NCI-H446 (cell line): ENCODE measurements at places on chromosomes 16 and 17.

DNA sequence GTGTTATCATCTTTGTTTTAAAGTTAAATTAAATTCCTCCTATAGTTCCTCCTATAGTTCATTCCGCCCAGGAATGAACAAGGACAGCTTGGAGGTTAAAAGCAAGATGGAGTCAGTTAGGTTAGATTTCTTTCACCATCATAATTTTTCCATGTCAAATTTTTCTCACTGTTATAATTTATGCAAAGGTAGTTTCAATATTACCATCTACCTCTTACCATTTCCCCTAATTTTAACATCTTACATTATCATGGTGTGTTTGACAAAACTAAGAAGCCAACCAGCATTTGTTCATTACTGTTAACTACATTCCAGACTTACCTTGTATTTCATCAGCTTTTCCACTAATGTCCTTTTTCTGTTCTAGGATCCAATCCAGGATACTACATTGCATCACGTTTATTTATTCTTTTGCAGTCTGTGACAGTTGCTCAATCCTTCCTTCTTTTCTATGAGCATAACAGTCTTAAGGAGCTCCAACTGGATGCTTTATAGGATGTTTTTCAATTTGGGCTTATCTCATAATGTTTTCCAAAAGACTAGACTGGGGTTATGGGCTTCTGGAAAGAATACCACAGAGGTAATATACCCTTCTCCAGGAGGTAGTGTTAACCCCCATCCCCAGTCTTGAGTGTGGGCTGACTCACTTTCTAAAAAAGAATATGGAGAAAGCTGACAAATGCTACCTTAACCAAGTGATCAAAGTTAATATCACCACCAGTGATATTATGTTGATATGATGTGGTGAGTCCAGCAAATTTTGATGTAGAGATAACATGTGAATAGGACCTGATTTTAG, 158.5 kb downstream of the PPM1E start:
- DNase-seq, result no peak

DNA sequence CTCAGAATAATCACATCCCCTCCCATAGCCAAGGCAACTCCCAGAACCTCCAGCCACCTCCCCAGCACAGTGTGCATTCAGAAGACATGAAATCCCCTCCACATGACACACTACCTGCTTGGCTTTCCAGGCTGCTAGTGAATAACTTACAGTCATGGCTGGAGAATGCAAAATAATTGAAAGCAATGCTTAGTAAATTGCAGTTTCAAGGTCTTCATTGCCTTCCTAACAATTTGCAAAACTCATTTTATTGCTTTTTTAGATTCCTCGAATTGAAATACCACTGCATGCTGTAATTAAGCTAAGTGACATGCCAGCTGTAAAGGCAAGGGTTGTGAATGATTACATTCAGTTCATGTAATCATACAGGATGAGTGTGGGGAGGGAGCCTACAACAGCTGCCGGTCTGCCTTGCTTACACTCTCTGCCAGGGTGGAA, 29.0 kb upstream of the HOXB13 start:
- DNase-seq, result no peak

DNA sequence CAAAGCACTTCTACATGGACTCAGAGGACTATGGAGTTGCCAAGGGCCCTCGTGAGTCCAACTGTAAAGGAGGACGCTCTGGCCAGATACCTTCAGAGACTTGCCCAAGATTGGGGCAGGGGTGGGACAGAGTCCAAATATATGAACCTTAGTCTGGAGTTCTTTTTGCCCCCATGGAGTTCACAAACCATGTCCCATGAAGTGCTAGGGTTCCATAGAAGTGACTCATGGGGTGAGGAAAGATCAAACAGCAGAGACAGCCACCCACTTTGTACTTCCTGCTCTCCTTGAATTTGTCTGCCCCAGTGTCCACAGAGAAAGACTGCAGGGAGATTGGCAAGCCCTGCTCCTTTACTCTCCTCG, 29.0 kb downstream of the SRL start:
- no peak for DNase-seq

- DNase-seq, result no peak
Measured at GRCh38 chr17:63295288-63295687, 150.8 kb downstream of the CYB561 start.

DNA sequence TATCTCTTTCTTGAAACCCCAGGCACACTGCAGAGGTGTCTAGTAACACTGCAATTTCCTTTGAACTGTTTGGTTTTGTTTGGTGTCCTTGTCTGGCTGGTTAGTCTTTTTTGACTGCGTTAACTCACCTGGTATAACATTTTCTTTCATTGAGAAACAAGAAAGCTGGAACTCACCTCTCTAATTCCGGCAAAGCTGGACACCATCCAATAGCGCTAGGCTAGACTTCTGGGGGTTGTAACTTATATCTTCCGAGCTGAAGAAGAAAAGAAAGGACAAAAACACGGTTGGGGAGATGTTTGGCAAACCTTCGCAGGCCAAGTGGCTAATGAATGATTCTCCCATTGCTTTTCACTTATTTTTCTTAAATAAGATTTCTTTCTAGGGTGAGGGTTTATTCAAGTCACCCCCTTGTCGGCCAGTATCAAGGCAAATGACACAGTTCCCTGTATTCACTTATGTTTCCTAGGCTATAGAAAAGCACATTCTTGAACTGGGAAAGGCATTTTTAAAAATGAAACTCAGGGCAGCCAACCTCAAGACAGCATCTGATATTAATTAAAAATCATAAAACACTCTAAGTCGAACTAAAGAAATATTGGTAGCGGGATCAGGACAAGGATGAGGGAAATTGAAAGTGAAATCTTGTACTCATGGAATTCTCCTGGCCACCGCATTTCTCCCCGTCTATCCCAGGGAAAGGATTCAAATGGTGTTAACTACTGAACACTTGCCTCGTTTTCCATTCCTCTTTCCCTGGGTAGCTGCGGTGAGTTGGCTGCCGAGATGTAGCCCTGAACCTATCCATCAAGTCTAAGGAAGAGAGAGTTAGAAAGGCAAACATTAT, 95.9 kb upstream of the ZFHX3 start:
- DNase-seq, result no peak

DNA sequence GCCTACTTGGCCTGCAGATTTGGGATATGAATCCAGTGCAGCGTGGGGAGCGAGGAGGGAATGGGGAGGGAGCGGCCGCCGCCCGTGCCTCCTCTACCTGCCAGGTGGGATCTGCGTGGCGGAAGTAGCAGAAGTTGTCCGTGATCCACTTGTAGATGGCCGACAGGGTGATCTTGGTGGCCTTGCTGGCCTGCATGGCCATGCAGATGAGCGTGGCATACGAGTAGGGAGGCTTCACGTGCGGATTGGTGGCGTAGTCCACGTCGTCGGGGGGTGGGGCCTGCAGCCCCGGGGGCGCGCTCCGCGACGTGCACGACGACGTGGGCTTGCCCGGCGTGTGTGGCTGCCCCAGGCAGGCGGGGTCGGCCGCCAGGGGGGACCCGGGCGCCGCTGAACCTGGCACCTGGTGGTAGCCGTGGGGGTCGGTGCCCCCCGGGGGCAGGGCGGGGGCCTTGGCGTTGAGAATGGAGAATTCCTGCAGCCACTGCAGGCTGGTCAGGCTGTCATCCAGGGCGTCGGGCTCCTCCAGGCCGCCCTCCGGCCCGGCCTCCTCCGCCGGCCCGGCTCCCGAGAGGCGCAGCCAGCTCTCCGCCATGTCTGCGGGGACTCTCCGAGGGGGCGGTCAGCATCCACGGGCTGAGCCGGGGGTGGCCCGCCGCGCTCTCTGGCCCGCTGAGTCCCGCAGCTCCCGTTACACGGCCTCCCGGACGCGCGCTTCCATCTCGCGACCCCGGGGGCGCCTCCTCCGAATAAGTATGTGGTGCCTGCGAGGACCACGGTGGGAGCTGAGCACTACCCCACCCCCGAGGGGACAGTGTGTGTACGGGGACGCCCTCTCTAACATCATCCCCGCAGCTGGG, 1.0 kb downstream of the FOXJ1 start:
- no peak for DNase-seq

DNA sequence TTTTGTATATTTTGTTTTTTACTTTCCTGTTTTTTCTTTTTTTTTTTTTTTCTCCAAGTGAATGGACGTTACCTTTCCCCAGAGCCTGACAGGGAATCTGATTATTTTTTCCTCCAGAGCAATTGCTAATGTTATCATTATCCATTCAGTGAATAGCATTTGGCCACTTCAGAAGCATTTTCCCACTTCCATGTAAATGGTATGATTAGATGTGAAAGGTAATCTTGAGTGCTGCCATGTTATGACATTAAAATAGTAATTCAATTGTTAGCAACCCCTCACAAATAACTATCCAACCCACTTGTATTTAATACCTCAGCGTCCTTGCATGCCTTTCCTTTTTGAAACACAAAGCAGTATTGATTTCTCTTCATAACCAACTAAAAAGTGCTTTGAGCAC, 1243.8 kb downstream of the CDH8 start:
- DNase-seq, result no peak

- peak; percentile 88 for DNase-seq
Measured at GRCh38 chr16:13793841-13794409, 126.0 kb upstream of the ERCC4 start.

DNA sequence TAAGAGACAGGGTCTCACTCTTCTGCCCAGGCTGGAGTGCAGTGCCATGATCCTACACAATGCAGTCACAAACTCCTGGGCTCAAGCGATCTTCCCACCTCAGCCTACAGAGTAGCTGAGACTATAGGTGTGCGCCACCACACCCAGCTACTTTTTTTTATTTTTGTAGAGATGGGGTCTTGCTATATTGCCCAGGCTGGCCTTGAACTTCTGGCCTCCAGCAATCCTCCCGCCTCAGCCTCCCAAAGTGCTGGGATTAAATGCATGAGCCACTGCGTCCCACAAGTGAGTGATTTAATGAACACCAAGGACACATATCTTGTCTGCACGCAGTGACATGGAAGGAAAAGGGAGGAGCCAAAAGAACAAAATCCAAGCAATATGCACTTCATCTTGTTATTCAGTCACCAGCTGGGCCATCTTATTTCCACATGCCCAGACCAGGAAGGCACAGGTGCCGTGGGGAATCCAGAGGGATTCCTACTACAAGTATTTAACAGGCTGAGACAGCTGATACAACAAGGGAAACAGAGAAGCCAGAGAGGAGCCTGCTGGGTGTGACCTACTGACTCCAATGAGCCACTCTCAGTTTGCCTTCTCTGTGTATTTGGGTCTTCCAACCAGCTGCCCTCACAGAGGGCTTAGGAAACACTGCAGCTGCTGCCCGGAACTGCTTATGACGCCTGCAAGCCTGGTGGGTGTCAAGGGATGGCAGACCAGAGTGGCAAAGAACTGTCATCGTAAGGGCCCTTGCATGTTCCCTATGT, 17.0 kb downstream of the LSM12 start:
- no peak for DNase-seq

- DNase-seq, result no peak
Measured at GRCh38 chr17:81183316-81183715, 17.3 kb upstream of the AATK start.

- DNase-seq, result no peak
Measured at GRCh38 chr17:60745544-60745943, 67.9 kb downstream of the BCAS3 start.

DNA sequence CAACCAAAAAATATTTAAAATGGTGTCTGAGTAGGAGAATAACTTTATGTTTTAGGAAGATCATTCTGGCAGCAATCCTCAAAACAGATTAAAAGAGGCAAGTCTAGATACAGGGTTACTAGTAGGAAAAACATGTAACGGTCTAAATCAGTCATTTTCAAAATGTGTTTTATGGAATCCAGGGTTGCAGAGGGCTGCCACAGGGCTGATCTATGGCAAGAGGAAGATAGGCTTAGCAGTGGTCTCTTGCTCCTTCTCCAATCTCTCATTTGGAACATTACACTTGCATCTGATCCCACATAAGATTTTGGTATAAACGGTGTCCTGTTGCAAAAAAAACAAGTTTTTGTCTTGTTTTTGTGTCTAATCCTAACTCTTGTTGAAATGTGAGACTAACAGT, 9.2 kb downstream of the IKZF3 start:
- DNase-seq, result no peak

DNA sequence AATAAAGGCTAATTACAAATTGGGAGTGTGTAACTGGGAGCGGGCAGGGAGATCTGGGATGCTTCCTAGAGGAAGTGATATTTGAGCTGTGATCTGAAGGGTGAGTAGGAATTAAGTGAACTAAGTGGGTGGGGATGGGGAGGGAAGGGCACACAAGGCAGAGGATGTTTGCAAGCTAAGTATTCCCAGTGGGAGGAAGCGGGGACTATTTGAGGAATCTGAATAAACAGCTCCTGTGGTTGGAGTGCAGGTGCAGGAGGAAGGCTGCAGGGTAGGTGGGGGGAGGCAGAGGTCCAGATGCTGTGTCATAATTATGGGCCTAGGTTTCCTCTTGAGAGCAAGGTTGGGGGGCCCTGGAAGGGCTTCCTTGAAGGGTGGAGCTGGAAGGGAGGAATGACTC, 102.1 kb upstream of the HS3ST2 start:
- no peak for DNase-seq

DNA sequence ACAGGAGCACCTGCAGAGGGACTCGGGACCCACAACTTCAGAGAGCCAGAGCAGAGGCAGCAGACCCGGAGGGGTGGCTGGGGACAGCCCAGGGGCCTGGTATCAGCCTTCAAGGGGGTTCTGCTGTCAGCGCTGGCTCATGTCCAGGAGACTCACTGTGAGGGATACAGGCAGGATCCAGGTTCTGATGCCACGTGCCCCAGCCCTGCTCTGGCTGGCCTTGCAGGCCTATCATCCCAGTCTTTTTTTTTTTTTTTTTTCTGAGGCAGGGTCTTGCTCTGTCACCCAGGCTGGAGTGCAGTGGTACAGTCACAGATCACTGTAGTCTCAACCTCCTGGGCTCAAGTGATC, 9.0 kb upstream of the MTSS2 start:
- no peak for DNase-seq

DNA sequence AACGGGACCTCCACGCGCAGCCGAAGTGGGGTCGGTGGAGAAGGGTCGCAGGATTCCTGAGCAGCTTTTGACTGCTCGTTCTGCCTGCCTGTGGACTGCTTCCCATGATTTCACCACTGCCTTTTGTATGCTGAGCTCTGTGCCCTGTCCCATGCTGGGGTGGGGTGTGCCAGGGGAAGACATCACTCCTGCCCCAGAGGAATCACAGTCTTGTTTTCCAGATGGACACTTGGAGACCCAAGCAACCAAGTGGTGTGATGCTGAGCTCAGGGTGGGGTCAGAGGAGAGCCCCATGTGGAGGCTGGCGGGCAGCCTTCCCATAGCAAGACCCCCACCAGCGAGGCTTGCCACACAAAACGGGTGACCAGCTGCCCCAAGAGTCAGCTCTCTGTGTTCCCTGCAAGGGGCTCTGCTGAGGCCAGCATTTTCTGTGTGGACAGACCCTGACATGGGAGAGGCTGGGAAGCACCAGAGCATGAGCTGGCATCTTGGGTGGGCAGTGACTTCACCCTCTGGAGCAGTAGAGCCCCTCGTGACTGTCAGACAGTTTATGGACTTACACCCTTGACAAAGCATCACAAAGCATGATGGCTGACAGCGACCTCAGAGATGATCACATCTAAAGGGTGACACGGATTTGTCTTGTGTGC, 111.9 kb downstream of the GNAO1 start:
- no peak for DNase-seq

DNA sequence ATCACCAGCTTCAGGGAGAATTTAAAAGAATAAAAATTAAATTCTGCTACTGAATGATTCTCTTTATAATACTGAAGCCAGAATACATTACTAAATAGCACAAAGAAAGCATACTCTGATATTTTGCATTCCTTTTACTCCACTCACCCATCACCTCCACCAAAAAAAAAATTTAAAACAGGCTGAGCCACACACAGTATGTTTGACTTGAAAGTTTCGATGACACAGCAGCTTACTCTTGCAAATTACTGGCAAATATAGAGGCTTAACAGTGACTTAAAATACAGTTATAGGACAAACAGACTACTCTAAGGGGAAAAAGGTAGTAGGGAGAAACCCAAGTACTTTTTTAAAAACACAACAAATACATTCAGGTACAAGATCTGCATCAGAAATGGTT, 39.2 kb downstream of the GPATCH8 start:
- no peak for DNase-seq
